ENCODE measurements at places on chromosomes 3 and 15.

GRCh38 chr3:56147354-56147753 lies 320.9 kb downstream of the ERC2 start:
- no peak for DNase-seq

DNA sequence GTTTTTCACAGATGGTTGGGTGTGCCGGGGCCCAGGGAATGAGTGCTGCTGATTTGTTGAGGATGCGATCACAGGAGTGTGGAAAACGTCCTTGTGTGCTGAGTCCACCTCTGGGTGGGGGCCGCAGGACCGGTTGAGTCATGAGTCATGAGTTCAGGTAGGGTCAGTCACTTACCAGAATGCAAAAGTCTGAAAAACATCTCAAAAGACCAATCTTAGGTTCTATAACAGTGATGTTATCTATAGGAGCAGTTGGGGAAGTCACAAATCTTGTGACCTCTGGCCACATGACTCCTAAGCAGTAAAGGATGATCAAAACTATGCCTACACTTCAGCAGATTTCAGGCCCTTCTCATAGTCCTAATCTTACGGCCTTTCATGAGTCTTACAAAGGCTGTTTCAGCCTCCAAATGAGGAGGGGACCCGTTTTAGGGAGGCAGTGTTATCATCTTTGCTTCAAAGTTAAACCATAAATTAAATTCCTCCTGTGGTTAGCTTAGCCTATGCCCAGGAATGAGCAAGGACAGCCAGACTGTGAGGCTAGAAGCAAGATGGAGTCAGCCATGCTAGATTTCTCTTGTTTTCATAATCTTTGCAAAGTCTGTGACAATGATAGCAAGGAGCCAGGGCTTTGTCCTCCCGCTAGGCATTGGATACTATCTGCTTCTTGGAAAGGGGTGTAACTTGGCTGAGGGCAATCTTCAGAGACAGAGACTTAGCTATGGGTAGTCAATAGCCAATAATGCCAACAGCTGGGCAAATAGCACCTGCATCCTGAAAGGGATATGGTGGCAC lies 30.6 kb upstream of the PIAS1 start:
- no peak for DNase-seq

DNA sequence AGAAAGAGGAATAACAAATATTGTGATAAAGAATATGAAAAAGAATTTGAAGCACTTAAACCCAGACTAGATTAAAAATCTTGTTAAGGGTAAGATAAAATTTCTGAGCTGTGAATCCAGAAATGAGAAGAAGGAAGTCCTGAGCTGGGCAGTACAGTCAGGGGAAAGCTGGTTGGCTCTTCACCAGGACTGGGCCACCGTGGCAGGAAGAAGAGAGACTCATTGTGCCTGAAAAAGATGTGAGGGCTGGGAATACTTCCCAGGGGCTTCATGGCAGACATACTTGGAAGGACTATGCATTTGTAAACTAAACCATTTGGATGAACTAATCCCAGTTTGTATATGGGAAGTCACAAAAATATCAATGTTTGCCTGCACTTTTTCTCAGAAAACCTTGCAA lies 28.5 kb upstream of the MYO5C start:
- no peak for DNase-seq

GRCh38 chr3:180000500-180000899 lies 36.2 kb downstream of the PEX5L start:
- DNase-seq = no peak

GRCh38 chr3:155747946-155748290 lies 3.0 kb upstream of the PLCH1 start:
- no peak for DNase-seq

- DNase-seq = no peak
Measured at GRCh38 chr3:150710097-150710496, 6.4 kb upstream of the ERICH6 start.

- no peak for DNase-seq
Measured at GRCh38 chr3:20401253-20401652, 215.2 kb upstream of the SGO1 start.

DNA sequence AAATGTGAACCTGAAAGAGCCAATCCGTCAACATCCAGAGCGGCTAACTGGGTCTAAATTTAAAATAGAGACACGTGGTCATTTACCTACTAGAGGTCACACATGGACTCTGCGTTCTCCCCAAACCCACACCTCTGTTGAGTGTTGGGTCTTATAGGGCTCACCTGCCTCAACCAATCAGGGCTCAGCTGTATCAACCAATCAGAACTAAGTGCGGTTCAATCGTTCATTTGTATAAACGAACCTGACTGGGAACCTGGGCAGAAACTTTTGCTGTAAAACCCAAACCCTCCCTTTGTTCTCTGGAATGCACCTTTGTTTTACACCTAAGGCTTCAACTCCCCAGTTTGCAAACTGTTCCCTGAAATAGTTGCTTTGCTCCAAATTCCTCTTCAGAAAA lies 8.9 kb downstream of the DNAAF4 start:
- DNase-seq = no peak

DNA sequence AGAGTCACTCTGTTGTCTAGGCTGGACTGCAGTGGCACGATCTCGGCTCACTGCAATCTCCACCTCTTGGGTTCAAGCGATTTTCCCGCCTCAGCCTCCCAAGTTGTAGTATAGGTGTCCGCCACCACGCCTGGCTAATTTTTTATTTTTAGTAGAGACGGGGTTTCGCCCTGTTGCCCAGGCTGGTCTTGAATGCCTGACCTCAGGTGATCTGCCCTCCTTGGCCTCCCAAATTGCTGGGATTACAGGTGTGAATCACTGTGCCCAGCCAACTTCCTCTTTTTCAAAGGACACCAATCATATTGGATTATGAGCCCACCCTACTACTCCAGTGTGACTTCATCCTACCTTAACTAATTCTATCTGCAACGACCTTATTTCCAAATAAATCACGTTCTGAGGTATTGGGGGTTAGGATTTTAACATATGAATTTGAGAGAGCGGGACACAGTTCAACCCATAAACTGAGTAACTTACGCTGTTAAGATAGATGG lies 3.2 kb downstream of the ISG20 start:
- DNase-seq = no peak

DNA sequence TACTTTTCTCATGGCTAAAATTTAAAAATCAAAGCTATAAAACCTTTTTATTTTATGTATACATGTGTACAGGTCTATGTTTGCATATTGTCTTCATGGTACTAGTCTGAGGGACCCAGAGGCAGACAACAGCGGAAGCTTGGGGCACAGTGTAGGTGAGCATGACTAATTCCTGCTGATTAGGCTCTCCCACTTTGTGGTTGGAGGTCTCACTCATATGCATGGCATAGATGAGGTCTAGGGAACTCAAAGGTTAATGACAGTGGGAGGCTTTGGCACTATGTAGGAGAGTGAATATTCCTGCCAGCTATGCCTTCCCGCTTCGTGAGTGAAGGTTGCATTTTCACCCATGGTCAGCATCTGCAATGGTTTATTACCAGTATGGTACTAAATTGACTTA lies 47.5 kb upstream of the AADACL2 start:
- DNase-seq = no peak

GRCh38 chr3:157857440-157857839 lies 248.8 kb downstream of the SHOX2 start:
- DNase-seq = no peak

- no peak for DNase-seq
Measured at GRCh38 chr15:42584031-42584765, 8.8 kb downstream of the STARD9 start.

- no peak for DNase-seq
Measured at GRCh38 chr3:88298189-88298588, 148.4 kb downstream of the C3orf38 start.

GRCh38 chr3:43540624-43541023 lies 81.2 kb downstream of the ANO10 start:
- no peak for DNase-seq

DNA sequence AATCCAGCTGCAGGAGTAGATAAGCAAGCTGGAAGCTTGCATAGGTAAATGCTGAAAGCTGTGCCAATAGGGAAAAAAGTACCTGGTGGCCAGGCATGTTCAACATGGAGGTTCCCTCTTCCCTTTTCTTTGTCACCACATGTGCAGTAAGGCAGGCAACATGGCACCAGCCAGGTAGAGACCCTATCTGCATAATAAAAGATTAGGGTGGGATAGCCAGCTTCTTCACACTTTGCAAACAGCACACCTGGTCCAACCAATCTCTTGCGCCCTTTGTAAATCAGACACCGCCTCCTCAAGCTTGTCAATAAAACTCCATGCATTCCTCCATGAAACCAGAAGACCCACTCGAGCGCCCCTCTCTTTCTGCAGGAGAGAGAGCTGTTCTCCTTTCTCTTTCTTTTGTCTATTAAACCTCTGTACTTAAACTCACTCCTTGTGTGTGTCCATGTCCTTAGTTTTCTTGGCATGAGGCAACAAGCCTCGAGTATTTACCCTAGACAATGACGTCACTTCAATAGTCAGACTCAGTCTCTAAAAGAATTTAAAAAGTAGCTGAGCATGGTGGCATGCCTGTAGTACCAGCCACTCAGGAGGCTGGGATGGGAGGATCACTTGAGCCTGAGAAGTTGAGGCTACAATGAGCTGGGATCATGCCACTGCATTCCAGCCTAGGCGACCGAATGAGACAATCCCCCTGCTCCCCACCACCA lies 256.3 kb downstream of the SCAPER start:
- DNase-seq = no peak

GRCh38 chr3:133256787-133257483 lies 142.9 kb upstream of the BFSP2 start:
- DNase-seq = no peak

DNA sequence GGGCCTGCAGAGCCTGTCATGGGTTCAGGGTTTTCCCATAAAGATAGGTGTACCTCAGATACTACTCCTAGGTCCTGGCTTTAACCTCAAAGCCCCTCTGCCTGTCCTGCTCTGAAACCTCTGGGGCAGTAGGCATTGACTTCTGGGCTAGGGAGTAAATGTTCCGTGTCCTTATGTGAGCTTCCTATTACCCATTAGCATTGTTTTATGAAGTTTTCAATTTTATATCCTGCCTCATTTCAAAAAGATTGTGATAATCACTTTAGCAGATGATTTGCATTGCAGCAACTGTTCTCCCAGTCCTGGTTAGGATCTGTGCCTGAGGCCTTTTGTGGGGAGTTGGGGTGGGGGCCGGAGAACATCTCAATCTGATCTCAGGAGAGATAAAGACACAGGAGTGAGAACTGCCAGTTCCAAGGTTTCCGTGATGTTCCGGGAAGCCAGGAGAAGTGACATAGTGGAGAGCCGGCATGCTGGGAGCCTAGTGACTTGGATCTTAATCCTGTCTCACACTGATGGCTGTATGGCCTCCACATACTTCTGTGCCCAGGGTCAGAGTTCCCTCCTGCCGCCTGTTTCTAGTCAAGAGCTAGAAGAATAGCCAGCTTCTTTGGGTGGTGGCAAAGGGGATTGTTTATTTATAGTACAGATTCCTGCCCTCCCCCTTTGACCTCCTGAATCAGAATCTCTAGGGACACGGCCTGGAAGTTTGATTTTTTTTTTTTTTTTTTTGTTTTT lies 10.6 kb downstream of the TPM1 start:
- no peak for DNase-seq

Measured in NCI-H2081 (cell line).